Bronchial smooth muscle cell (primary cell): ENCODE measurements at places on chromosomes 16 and 17. TPM values are rescaled to one million over a fixed set of nuclear protein-coding genes. Genes with fewer than 3 reads are reported as not detected.

The CACNG3 gene
- not detected in 2 replicates for total RNA-seq

The SMIM22 gene
- total RNA-seq: not detected in 2 replicates

The ACSM3 gene
- total RNA-seq: 0.47 and 0.69 TPM in 2 replicates

The UTP18 gene
- total RNA-seq: 25.7 and 42.4 TPM in 2 replicates

The PRR35 gene
- not detected in 2 replicates for total RNA-seq

The EMP2 gene
- total RNA-seq: 19.1 and 19.7 TPM in 2 replicates

The HSD11B2 gene
- total RNA-seq: 0.60 TPM in 1 of 2 replicates, not detected in the other

The RND2 gene
- 0.60 and 0.95 TPM in 2 replicates for total RNA-seq

The RNF135 gene
- 7.0 and 8.5 TPM in 2 replicates for total RNA-seq

The SMIM36 gene
- total RNA-seq: not detected in 2 replicates

The EXOC3L1 gene
- 0.16 and 0.34 TPM in 2 replicates for total RNA-seq

The SLC5A11 gene
- not detected in 2 replicates for total RNA-seq

The TELO2 gene
- total RNA-seq: 9.5 and 9.7 TPM in 2 replicates

The KRT12 gene
- total RNA-seq: not detected in 2 replicates

The CENPX gene
- total RNA-seq: 14.9 and 33.4 TPM in 2 replicates

The KCNH4 gene
- total RNA-seq: not detected in 2 replicates

The TMEM101 gene
- total RNA-seq: 113 and 138 TPM in 2 replicates

The HOXB13 gene
- not detected in 2 replicates for total RNA-seq

The TMEM238L gene
- total RNA-seq: not detected in 2 replicates

The TMEM235 gene
- total RNA-seq: 0.16 TPM in 1 of 2 replicates, not detected in the other

The CES4A gene
- 1.1 and 3.3 TPM in 2 replicates for total RNA-seq

The CCL8 gene
- not detected in 2 replicates for total RNA-seq

The LPCAT2 gene
- total RNA-seq: 15.8 and 26.6 TPM in 2 replicates

The PAGR1 gene
- 12.1 and 12.3 TPM in 2 replicates for total RNA-seq

The C17orf100 gene
- total RNA-seq: 0.17 and 0.32 TPM in 2 replicates
